Sciatic nerve (tissue), 2 donors: ENCODE measurements at places on chromosomes 1 and 21. TPM values are rescaled to one million over a fixed set of nuclear protein-coding genes. Genes with fewer than 3 reads are reported as not detected.

DNA sequence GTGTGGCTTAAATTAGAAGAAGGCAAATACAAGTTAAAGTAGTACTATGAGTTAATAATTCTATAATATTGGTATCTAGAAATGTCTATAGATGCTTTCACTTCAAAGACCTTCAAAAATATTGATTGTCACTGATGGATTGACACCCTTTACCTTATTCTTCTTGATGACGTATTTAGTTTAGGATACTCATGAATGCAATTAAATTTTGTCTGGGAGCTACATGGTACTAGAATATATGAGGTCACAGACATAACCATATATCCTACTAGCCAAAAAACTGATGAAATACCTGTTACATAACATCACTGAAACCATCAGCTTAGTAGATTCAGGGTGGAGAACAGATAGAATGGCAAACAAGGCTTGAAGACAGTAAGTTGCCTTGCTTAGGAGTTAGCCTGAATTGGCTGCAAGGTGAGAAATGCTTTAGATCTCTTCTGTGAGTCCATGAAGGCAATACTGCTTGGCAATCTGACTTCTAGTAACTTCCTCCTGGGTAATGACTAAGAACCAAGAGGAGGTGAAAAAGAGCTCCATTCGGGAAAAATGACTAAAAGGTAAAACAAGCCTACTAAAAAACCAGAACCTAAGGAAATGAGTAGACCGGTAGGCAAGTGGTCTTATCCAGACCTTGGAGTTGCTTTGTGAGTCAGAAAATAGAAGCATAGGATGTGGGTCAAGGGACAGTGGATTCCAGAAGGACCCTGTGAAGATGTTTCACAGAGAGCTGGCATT is 16.9 kb upstream of the ARHGAP29 start:
- DNase-seq, result no peak

DNA sequence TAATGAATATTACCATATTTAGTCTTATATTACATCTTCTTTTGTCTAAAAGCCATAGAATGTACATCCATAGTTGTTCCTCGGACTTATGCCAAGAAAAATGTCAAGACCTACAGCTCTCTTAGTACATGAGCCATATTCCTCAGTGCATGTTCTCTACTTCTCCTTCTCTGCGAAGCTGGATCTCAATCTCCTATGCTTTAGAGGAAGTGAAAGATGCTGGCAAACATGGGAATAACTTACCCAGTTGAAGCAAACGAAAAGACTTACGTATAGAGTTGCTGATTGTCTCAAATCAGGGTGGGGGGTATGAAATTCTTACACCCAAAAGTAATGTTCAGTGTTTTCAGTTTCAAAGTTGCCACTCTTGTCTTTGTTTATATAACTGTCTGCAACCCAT is 32.7 kb downstream of the OR13G1 start:
- DNase-seq, result no peak

- no peak for DNase-seq
Measured at GRCh38 chr1:19495799-19496526, 10.6 kb upstream of the CAPZB start.

DNA sequence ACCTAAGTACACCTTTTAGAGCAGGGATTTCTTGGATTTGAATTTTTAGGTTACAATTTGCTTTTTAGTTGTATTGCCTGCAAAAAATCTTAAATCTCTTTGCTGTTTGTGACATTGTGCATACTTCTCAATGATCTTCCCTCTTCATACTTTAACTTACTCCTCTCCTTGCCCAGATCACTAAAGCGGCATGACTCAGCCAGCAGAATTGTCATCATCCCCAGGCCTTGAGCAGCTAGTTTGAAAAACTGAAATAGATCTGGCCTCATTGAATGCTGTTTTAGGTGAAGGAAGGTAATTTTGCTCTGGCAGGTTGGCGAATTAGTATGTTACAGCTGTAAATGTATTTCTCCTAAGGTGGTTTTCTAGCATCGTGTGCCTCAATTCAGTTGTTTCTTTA is 145.9 kb downstream of the RYR2 start:
- no peak for DNase-seq

- DNase-seq, result no peak
Measured at GRCh38 chr1:218996362-218996761, 177.3 kb upstream of the LYPLAL1 start.

DNA sequence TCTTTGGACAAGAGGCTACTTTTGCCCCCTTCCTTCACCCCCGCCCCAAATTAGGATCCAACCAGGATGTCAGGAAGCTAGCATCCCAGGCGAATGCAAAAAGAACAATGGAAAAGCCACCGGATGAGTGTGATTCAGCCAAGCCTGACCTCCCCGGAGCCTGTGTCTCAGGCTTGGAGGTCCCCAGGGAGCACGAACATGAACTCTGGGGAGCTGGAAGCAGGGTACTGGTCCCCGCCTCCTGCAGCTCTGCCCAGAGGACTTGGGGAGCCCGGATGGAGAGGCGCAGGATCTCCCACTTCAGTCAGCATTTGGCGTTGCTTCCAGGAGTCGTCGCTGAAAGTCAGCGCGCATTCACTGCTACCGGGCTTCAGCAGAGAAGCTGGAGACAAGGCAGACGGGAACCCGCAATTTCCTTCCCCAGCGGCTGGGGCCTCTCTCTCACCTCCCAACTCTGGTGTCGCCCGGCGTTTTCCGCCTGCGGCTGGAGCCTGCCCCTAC is 1.8 kb upstream of the TBX15 start:
- no peak for DNase-seq

DNA sequence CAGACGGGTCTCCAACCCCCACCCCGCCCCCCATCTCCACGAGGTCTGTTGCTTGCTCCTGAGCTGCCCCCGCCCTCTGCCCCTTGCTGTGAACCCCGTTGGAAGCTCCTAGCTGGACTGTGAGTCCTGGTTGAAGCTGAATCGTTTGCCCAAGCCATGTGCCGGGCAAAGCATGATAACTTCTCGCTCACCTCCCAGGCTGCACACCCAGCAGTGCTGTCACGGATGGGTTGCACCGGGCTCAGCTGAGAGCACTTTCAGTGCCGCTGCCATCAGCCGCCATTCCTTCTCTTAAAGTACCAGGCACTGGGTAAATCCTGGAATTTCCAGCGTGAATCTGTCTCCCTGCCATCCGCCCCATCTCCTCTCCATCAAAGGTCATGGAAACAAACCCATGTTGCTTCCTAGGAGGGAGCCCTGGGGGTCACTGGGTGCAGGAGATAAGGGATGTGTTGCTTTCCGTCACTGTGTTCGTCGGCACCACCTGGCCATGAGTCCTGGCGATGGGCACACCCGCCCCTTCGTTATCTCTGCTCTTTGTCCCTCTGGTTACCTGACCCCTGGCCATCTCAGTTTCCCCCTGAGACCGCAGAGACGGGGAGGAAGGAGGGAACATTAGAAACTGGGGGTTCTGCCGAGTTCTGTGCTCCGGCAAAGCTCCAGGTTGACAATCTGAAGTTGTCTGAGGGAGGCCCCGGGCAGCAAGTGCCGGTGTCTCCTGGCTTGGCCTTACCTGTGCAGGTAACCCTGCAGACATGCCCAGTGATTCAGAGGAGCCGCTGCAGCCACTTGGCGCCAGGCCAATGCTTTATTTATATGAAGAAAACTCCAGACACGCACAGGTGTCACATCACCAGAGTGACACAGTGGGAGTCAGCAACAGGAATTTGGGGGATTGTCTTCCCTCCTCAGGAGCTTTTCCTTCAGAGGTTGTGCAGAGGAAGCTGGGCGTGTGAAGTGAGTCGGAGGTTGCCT is 2.7 kb downstream of the PDE9A start:
- DNase-seq, result no peak

- DNase-seq, result no peak
Measured at GRCh38 chr1:38892976-38893375, 11.6 kb upstream of the GJA9 start.

- DNase-seq, result no peak
Measured at GRCh38 chr1:152111515-152111968, 3.7 kb downstream of the TCHH start.

DNA sequence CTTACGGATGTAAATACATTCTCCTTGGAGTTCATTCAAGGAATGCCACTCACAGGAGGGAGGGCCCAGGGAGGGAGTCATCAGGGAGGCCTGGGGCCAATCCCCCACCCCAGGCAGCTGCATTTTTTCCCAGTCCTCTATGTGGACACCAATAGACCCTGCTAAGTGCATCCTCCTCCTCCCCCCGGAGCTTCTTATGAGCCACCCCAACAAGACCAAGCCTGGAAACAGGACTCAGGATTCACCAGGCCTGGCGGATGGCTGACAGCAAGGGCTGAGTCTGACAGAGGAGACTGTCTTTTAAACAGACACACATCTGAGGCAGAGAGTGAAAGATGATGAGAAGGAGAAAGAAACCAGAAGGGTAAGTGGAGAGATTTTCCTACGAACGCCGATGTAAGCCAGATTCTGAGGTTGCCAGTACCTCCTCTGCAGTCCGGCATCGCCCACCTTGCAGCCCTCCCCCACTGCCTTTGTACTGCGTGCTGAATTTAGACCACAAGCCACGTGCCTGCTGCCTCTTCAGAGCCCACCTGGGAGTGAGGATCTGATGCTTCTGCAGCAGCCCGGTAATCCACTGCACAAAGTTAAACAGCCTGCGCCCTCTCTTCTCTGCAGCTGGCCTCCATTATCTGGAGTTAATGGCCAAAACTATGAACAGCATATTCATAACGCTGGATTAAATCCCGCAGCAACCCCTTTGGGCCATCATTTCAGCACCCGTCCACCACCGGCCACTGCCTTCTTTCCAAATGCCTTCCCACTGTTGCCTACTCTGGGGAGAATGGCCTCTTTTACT is 17.6 kb upstream of the SFPQ start:
- DNase-seq, result no peak

GRCh38 chr1:243459059-243459458 is 203.2 kb downstream of the SDCCAG8 start:
- DNase-seq, result no peak

DNA sequence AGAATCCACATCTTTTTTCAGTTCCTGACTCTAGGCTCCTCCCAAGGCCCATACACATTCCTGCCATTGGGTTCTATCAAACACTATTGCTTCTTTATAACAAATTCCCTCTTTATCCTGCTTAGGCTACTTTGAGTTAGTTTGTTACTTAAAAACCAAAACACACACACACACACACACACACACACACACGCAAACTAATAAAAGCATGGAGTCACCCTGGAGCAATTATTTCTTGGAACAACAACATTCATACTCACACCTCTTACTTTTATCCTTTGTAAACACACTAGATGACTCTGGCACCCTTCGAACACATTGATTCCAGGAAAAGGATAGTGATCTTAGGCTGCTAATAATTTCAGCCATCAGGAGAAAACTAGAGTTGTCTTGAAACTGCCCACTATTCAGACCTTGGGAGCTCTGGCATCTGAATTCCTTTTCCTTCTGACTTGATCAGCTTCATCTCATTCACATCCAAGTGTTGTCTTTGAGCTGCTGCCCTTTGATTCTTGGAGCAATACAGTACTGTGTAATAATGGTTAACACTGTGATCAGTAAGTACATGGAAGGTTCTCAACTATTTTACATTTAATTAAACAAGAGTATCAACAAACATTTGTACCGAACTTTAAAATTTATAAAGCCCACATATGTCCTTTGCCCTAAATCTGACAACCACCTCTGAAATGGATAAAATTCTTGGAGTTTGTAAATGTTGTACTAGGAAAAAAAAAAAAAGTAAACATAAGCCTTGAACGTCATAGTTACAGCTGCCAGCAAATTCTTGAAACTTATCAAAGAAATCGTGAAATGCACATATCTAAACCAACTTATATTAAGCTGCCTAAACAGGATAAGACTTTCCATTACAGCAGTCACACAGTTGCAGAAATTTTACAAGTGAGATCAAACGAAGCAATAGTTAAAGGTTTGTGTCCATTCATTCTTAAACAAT is 2.8 kb upstream of the SEC22B start:
- no peak for DNase-seq

GRCh38 chr1:94660994-94661393 is 119.4 kb upstream of the F3 start:
- no peak for DNase-seq

GRCh38 chr1:106954661-106955229 is 101.7 kb upstream of the PRMT6 start:
- no peak for DNase-seq

DNA sequence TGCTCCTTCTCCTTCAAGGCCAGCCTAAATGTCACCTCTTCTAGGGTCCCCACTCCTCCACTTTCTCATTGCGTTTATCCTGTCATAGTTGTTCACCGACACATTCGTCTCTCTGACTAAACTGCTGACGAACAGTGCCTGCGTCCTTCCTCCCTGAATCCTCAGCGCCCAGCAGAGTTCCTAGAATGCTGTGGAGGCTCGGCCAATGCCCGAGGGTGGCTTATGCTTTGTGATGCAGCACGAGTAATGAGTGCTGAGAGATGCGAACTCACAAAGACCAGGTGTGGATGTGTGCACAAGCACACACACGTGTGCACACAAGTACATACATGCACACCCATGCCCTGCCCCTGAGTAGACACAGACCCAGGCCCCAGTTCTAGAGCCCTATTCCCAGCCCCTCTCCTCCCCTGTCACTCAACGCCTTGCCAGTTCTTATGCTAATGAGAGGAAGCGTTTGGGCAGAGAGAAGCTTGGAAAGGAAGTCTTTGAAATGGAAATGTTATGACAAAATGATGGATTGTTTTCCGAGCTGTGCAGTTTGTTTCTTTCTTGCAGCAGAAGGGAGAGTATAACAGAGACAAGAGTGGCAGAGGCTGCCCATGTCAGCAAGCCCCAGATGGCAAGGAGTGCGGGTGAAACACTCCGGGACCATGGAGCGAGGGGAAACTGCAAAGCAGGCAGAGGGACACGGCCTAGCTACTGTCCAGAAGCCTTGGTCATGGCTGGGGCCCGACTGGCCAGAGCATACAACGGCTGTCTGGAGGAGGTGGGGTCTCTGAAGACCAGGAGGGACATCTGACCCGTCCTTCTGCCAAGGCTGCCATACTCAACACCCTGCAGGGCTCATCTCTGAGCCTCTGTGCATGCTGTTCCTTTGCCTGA is 24.2 kb downstream of the KCNA10 start:
- DNase-seq, result no peak

GRCh38 chr1:165890684-165891083 is 63.3 kb downstream of the UCK2 start:
- no peak for DNase-seq

Gene KRTAP12-2
- not detected for total RNA-seq

Gene CD1E
- total RNA-seq, result not detected

Gene ERI3
- 59.8 TPM for total RNA-seq

Gene C1QC
- 126 TPM for total RNA-seq

Gene KAZN
- 37.2 TPM for total RNA-seq

Gene CFHR2
- total RNA-seq, result not detected

Gene TCHH
- total RNA-seq, result 0.13 TPM

Gene ATP1A4
- total RNA-seq, result 1.2 TPM

Gene RERE
- total RNA-seq, result 134 TPM

Gene NBPF20
- 4.7 TPM for total RNA-seq

Gene FCGR3A
- 48.8 TPM for total RNA-seq

Gene CLCNKA
- total RNA-seq, result 0.13 TPM

Gene FAM163A
- not detected for total RNA-seq
